ENCODE measurements at places on chromosomes 13 and 19.
A peak's percentile ranks its signal among the peaks of the same experiment; 100 is the strongest.

DNA sequence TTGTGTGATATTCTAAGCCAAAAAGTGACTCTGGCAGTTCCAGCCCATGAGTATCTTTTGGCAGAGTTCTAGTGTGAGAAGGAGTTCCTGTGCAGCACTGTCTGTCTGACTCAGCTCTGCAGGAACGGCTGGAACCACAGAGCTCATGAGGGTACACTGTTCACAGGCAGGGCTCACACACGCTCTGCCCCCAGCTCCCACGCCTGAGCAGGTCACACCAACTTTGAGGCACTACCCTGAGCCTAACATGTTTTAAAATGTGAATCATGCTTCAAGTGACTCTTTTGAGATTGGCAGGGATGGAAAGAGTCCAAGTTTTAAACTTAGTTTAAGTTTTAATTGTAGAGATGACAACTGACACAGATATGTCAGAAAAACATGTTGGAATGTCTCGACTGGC is 1203.3 kb downstream of the UQCRFS1 start:
- no peak for DNase-seq

- no peak for DNase-seq
Measured at GRCh38 chr19:39968789-39969188, 2.2 kb upstream of the PSMC4 start.

GRCh38 chr19:55605637-55606470 is at the start of gene ZNF865:
ZNF865 (plus strand) TSS chr19:55605647; CDS start chr19:55613619, 7,972 bp downstream.
- DNase-seq = peak; percentile 70

GRCh38 chr13:92547266-92547665 is 679.3 kb upstream of the GPC6 start:
- no peak for DNase-seq

DNA sequence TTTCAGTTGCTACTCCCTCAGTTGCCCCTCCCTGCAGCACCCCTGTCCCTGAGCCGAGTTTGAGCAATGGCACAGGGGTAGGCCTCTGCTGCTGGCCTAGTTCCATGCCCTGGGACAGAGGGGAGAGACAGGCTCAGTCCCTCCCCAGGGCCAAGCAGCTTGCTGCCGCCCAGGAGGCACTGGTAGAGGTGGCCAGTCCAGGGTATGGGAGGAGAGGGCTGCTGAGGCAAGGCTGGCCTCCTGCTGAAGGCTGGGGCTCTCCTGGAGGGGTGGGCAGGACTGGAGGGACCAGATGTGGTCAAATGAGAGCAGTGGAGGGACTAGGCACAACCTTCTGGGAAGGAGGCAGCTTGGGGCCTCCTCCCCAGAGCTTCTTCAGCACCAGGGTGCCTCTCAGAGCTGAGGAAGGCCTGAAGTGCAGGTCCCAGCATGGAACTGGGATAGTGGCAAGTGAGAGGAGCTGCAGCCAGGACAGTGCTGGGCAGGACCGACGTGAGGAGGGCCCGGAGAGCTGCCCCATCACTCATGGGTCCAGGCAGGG is 29.8 kb upstream of the VSTM2B start:
- no peak for DNase-seq

DNA sequence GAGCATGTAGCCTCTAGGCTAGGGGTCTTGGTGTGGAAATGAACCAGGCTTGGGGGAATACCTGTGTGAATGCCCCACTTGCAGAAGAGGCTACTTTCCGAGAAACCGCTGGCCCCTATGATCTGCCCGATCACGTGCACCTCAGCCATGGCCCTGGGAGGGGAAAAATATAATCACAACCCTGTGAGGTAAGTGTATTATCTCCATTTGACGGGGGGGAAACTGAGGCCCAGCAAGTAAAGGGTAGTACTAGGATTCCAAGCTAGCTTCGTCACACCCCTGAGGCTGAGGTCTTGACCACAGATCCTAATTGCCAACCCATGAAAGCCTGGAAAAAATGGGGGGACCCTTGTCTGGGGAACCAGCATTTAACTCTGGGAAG is 587 bp downstream of the B9D2 start:
- DNase-seq = no peak

DNA sequence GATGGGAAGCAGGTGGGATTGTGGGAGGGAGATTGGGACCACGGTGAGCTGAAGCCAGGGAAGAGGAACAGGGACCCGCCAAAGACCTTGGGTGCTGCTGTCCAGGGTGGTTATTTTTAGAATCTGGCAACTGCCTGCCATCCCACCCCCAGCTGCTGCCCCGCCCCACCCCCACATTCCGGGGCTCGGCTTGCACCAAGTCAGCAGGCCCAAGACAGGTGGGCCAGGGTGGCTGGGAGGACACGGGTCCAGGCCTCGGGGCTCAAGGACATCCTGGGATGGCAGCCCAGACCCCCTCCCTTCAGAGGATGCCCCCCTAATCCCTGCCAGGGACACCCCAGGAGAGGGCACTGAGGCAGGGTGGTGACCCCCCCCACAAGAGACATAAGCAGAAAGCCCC is 827 bp downstream of the CKM start:
- no peak for DNase-seq

DNA sequence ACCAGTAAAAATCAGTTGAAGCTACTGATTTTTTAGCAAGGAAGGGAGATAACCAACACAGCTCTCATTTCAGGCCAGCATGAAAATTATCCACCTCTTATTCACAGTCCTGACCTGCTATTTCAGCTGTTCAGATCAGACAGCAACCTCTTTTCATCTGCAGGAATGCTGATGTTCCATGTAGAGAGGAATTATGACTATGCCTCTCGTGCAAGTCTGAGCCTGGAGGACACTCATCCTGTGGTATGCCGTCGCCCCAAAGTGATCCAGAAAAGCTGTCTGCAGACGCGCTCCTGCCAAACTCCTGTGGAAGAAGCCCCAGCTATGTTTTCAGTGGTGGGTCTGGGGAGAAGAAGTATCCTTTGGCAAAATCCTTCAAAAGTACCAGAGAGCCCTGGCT is 563.5 kb upstream of the SLITRK1 start:
- no peak for DNase-seq

DNA sequence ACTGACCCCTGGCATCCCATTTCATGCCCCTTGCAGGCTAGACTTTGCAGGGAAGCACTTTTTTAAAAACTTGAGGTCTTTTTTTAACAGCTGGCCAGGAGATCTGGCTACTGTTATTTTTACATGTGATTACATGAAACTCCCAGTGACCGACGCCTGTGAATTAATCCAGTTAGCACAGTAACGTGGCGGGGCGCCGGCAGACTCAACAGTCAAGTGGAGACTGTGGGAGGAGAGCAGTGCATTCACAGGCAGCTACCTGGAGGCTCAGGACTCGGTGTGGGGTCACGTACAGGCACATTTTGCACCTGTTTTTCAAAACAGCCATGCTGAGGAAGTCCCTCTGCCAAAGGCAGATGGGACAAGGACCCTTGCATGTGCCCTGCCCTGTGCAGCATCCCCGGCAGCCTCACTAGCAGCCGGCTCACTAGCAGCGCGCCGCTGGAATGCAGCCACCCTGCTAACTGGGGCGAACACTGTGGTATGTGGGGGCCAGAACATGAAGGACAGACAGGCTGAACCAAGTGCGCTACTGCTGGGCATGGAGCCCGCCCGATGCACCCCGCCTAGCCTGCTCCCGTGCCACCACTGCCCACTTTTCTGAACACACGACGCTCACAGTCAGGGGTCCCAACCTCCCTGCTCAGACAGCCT is 18.7 kb downstream of the CAPS start:
- no peak for DNase-seq

DNA sequence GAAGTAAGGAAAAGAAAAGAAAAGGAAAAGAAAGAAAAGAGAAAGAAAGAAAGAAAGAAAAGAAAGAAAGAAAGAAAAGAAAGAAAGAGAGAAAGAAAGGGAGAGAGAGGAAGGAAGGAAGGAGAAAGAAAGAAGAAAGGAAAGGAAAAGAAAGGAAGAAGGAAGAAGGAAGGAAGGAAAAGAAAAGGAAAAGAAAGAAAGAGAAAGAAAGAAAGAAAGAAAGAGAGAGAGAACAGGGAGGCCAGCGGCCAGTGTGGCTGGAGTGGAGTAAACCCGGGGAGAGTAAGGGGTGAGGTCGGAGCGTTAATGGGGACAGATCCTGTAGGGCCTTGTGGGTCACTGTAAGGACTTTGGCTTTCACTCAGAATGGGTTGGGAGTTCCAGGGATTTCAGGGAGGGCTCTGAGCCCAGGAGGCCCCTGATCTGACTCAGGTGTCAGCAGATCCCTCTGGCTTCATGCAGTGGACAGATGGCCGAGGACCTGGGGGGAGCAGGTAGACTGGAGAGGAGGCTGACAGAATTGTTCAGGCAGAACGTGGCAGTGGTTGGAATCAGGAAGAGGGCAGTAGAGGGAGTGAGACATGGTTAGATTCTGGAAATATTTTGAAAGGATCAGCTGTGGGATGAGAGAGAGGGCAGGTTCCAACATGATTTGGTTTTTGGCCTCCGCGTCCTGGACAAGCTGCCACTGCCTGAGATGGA is 19.8 kb upstream of the FXYD3 start:
- DNase-seq = no peak

DNA sequence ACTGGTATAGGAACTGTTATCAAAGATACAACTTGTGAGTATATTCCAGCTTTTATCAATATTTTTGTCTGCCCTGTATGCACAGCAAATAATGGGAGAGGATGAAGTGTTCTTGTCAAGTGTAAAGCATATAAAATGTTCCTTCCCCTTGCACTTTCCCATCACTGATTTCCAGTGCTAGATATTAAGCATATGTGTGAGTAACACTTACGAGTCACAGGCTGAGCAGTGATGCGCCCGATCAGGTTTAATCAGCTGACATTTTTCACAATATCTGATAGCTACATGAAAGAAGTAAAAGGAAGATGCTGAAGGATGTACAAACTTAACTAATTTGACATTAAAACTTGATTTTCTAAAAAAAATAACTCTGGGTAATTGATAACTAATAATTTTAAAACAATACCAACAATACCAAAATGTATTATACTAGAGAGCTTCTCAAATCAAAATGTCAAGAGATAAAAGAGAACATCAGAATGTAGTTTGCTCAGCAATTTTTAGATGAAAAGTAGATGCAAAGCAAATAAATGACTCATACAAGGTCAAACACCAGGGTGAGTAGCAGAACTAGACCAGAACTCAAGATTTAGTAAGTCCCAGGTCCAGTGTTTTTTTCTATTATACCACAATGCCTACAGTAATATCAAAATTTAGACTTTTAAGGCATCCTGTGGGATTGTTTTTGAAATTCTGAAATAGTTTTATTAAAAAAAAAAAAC is 56.4 kb downstream of the ZDHHC20 start:
- no peak for DNase-seq

DNA sequence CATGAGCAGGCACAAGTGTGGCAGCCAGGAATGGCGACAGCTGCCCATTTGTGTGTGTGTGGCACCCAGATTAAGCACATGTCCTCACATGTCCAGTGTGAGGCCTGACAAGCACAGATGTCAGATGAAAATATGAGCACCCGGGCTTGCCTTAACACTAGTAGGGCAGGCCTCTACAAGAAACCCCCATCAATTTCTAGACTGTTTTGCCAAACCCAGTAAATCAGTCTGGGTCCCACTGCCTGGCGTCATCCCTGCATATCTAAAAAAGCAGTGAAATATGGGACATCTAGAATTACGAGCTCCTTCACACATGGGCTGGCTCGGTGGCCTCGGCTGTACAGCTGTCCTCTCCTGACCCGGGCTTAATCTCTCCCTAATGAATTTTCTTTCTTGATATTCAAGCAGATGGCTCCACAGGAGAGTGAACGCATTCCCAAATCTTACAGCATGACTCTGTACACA is 432.7 kb downstream of the FOXO1 start:
- no peak for DNase-seq

- no peak for DNase-seq
Measured at GRCh38 chr19:45862271-45862563, 730 bp downstream of the SYMPK start.

DNA sequence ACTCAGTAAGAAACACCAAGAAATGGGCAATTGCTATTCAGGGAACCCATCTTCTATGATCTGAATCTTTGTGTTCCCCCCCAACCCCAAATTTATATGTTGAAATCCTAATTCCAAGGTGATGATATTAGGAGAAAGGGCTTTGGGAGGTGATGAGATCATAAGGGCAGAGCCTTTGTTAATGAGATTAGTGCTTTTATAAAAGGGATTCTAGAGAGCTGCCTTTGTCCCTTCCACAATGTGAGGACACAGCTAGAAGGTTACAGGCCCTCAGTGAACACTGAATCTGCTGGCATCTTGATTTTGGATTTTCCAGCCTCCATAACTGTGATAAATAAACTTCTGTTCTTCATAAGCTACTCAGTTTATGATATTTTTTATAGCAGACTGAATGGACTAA is 376.0 kb downstream of the DIAPH3 start:
- no peak for DNase-seq

DNA sequence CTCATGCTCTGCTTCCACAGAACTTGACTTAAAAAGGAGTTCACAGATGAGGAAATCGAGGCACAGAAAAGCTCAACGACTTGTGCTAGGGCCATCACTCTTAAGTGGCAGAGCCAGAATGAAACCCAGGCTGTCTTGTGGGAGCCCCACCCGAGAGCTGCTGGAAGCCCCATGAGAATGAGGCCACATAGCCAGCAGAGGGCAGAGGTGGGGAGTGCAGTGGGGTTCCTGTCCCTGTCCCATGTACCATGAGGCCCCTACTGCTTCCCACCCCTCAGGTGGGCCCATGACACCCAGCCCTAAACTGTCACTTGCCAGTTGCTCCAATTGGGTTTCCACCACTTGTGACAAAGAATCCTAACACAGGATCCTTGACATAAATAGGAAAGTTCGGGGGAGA is 175.9 kb downstream of the IRS2 start:
- peak; percentile 3 for DNase-seq

DNA sequence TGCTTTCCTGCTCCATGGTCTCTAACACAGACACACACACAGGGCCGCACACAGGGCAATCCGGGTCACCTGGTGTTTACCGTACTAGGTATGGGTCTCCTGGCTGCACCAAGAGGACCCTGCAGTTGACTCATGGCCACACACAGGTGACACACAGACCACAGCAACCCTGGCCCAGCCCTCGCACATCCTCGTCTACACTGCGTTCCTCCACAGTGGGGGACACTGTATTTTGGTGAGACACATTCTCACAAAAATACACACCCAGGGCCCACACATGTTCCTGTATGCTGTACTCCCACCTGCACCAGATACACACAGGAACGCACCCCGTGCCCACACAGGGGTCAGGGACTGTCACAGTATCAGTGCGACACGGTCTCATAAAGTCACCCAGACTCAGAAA is 12.8 kb downstream of the PDE4A start:
- no peak for DNase-seq

GRCh38 chr13:60931858-60932546 is 483.6 kb downstream of the PCDH20 start:
- no peak for DNase-seq

DNA sequence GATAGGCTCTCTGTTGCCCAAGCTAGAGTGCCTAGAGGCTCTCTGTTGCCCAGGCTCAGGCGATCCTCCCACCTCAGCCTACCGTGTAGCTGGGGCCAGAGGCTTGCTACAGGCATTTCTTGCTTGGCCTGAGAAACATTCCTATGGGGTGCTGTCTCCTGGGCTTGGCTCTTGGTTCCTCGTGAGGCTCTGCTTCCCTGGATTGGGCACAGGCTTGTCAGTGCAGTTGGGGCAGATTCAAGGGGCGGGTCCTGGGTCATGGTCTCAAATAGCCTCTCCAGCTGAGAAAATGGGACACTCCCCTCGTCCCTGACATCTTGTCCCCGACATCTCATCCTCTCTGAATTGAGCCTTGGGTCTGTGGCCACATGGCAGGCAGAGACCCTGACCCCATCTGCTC is 4.9 kb downstream of the TSSK6 start:
- DNase-seq = no peak

- no peak for DNase-seq
Measured at GRCh38 chr19:7010722-7011593, 10.3 kb downstream of the MBD3L2B start.

GRCh38 chr19:1220477-1220930 is 14.9 kb downstream of the STK11 start:
- DNase-seq = no peak

Measured in HEK293T (cell line).